ENCODE measurements at places on chromosomes 1 and 21.

GRCh38 chr1:55195521-55196233, 19.5 kb downstream of the USP24 start:
- DNase-seq: no peak

GRCh38 chr1:2981981-2982614, 39.2 kb upstream of the ACTRT2 start:
- no peak for DNase-seq

DNA sequence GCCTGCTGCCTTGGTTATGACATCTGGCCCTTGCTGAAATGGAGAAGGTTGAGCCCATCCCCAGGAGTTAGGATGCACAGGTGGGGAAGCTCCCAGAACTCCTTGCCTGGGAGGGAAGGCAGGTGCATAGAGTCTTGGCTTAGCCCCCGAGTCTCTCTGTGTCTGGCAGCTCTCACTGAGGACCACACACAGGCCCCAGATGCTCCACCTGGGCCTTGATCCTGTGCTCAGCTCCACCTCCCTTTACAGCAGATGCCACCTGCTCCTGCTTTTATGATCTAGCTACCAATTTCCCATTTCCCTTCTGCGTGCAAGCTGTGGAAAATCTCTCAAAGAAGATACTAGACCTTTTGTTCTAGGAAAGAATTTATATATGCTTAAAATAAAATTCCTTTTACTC, 28.8 kb upstream of the KCNJ6 start:
- DNase-seq: no peak

DNA sequence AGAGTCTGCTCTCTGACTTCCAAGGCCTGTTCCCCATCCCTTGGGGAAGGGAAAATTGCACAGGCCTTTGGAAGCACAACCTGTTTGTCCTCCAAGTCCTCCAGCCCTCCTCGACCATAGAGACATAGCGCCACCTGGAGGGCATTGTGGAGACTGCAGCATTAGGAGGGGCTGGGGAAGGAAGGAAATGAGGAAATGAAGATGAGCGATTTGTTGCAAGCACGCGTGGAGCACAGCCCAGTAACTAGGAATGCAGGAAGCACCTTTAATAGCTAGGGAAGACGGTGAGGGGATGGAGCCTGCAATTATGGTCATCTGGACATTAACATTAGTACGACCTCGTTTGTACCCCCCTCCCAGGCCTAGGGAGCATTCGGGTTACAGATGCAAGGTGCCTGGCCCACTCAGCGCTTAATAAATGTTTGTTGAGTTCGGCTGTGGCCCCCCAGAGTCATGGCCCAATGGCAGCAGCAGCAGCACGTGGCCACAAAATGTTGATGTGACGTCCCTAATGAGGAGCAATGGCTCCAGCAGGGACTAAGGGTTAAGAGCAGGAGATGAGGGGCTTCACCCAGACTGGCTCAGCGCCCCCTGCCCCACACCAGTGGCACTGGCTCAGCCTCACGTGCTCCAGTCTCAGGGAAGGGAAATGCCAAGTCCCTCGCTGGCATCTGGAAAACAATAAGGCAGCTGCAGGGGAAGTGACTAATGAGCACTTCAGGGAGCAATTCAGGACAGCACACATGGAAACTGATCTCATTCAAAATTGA, 8.0 kb upstream of the CAMK2N1 start:
- peak; percentile 82 for DNase-seq

- no peak for DNase-seq
Observed at GRCh38 chr1:35005711-35006110, 20.6 kb upstream of the TMEM35B start.

DNA sequence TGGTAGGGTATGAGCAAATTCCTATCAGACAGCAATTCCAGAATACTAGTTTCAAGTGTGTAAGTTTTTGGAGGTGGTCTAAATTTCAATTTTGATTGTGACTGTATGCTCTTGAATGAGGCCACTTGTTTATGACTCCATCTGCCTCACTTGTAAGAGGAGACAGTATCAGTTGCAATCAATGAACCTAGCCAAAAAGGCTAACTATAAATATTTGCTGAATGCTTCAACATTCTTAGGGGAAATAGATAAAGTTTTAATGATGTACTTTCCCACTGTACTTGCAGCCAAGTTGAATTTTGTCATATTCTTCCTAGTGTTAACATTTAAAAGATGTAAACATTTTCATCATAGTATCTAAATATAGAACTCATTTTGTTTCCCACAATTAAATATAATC, 32.1 kb upstream of the RWDD3 start:
- no peak for DNase-seq

GRCh38 chr1:60277269-60277668, 203.7 kb upstream of the C1orf87 start:
- DNase-seq: no peak

DNA sequence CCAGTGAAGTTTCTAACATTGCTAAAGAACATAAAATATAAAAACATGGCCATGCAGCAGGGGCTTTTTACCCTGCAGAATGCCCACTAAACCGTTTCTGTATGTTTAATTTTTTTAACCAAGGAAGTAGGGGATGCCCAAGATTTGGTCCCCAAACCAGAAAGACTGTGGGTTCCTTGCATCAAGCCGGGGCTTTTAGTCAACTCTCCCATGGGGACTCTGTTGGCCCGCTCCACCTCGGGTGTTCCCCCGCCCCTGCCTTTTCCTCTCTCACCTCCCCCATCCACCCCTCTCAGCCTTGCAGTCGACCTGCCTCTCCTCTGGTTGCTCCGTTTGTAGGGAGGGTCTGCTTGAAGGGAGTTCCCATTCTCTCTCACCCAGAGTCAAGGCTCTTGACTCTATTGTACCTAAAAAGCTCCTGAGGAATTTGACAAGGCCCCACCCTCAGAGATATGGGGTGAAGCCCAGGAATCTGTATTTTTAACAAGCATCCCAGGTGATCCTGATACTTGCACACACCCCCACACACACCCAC, 117.5 kb downstream of the TOMM20 start:
- peak; percentile 37 for DNase-seq

- no peak for DNase-seq
Observed at GRCh38 chr1:241081473-241081872, 275.5 kb downstream of the RGS7 start.

- DNase-seq: no peak
Observed at GRCh38 chr1:4172644-4173599, 272.9 kb upstream of the C1orf174 start.

GRCh38 chr1:36924282-36924811, 110.0 kb downstream of the GRIK3 start:
- DNase-seq: no peak

DNA sequence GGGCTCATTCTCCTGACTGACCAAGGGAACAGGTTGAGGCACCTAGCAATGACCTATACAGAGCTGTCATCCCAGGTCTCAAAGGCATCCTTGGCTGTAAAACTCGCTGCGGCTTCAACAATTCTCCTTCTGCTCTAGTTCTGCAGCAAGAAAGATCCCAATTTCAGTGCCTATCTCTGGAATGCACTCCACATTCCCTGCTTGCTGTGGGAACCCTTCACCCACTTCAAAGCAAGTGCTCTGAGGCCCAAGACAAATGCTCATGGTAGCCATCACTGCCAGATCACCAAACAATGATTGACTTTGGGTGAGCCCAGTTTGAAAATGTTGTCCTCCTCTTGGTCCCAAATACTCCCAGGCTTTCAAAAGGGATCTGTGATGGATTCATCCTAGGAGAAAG, 37.7 kb upstream of the FMO3 start:
- no peak for DNase-seq

DNA sequence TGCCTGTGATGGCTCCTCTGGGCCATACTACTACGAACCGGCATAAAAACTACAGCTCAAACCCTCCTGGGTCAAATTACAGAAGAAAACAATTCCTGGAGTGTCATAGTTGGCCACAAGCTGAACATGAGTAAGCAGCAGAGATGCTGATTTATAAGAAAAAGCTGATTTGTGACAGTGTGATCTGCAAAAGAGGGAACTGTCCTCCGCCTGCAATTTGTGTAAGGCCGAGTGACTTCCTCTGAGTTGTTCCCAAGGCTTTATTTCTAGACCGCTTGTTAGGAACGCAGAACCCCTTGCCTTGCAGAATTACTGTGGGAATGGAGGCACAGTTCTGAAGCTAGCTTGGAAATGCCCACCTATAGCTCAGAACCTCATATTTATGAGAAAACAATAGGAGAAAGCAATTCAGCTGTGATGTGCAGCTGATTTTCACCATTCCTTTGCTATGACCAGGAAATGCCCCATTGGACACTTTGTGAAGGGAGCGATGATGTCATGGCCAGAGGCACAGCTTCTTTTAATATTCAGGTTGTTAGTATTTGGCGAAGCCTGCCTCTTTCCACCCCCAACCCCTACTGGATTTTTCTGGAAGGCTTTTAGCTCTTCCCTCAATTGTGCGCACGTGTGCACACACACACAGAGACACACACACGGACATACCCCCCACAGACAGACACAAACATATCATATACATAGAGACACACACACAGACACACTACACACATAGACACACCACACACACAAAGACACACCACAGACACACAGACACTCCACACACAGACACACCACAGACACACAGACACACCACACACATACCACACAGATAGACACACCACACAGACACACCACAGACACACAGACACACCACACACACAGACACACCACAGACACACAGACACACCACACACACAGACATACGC, 47.6 kb downstream of the IER5 start:
- no peak for DNase-seq

GRCh38 chr1:87989346-87989745, 660.7 kb downstream of the LMO4 start:
- DNase-seq: no peak

GRCh38 chr1:168050880-168051279, 85.8 kb downstream of the GPR161 start:
- DNase-seq: no peak
